ENCODE measurements at places on chromosomes 5 and 9. TPM values are rescaled to one million over a fixed set of nuclear protein-coding genes. Genes with fewer than 3 reads are reported as not detected.

The IQGAP2 gene
- total RNA-seq: 51.4 TPM

The FBN2 gene
- 217 TPM for total RNA-seq

The HAND1 gene
- total RNA-seq: 0.14 TPM

The SLC6A7 gene
- not detected for total RNA-seq

The CFAP90 gene
- total RNA-seq: 0.30 TPM

The SH3TC2 gene
- 1.2 TPM for total RNA-seq

The IL7R gene
- 3.6 TPM for total RNA-seq

The ZNF366 gene
- total RNA-seq: 0.05 TPM
